ENCODE measurements at places on chromosomes 1 and 21.

DNA sequence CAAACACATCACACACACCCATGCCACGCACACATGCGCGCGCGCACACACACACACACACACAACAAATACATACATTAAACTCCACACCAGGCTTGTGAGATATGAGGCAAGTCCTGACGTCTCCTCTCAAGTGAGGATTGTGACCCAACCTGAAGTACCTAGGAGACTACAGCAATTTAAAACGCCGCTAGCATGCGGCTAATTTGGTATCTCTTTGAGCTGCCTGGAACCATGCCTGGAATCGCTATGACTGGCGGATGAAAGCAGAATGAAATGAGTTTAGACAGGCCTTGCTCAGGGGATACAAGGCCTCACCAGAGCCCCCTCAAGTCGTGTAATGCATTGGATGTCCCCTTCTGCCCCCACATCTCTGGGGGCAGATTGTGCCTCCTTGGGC is 1.6 kb upstream of the RAB7B start:
- DNase-seq = no peak

DNA sequence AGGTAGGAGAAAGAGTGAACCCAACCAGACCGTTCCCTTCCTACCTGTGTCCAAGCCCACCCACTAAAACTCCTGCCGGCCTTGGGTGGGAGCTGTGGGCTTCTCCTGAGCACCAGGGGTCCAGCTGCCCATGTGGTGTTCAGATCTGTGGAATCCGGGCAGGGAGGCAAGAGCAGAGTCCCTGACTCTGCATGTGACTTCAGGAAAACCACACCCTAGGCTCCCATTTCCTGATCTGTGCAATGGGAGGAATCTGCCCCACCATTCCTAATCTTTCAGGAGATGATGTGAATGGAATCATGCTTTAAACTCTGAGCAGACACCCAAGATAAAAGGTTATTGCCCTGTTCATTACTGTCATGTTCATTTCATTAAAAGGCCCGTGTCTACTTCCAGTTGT is 27.6 kb downstream of the EIF2D start:
- no peak for DNase-seq

DNA sequence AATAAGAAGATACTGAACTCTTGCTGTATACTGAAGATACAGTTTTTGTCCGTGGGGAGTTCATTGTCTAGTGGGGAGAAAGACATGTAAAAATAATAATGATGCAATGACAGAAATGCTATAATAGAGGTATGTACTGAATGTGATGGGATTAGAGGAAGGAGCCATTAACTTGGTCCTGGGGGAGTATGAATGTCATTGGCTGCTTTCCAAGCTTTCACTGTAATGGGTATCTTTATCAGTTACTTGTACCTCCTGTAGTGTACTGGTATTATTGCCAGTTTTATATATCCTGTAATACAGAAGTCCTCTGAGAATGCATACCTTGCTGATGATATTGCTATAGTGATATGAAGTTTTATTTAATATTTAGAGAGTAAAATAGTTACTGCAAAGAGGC is 7.4 kb downstream of the BTBD8 start:
- DNase-seq = no peak

DNA sequence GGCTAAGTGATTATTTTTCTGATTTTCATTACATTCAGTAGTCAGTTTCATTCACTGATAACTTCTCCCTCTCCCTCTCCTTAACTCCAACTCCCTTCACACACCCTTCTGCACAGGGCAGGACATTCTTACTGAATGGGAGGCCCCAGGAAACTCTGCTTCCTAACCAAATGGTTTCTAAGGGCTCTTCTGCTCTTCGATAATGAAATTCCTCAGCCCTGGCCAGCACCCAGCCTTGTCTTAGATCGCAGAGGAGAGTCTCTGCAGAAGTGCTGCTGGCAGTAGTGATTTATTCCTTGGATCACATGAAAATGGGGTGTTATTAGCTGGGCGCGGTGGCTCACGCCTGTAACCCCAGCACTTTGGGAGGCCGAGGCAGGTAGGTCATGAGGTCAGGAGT is 16.4 kb downstream of the PLEKHM2 start:
- DNase-seq = no peak

GRCh38 chr1:35708952-35709351 is 9.7 kb downstream of the C1orf216 start:
- no peak for DNase-seq

GRCh38 chr21:15495965-15496364 is 233.8 kb upstream of the USP25 start:
- no peak for DNase-seq

DNA sequence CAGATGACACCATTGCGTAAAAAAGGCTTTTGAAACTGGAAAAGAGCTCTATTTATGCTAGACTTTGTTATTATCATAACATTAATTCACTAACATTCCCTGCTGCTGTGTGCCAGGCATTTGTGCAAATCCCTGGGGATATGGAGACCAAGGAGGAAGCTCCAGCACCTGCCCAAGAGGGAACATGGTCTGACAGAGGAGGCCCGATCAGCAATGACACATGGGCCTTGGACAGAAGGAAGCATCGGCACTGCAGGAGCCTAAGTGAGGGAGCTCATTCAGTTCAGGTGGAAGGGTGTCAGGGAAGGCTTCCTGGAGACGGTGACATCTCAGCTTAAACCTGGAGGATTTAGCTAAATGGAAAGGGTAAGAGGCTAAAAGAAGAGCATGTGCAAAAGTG is 13.9 kb downstream of the CAMK2N1 start:
- no peak for DNase-seq

DNA sequence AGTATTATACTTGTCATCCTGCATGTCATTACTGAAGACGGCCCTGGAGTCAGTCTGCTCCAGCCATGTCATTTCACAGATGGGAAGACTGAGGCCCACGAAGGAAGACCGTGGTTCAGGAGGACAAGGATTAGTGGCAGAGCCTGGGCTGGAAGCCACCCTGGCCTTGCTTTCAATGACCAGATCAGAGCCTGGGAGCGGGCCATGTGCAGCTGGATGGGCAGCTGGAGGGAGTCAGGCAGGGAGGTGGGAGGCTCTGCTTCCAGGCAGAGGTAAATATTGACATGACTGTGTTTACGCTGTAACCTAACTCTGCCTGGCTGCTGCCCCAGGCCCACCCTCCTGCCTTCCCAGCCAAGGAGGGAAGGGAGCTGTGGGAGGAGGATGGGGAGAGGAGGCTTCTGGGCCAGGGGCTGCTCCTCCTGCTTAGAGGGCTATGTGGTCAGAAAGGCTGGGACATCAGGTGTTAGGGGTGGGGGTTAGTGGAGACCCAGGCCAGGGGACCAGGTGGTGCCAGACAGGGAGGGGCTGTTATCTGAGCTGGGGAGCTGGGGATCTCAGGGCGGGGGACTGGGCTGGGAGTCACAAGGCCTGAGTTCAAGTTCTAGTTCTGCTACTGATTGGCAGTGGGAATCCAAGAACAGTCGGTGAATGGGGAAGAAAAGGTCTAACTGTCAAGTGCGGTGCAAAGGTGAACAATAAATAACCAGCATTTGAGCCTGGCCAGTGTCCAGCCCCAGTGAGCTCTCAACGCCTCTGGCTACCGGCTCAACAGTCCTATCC is 48.5 kb upstream of the ECE1 start:
- DNase-seq = peak; percentile 93

- no peak for DNase-seq
These were observed 2.1 kb upstream of the QSOX1 start for GRCh38 chr1:180152588-180152987.

DNA sequence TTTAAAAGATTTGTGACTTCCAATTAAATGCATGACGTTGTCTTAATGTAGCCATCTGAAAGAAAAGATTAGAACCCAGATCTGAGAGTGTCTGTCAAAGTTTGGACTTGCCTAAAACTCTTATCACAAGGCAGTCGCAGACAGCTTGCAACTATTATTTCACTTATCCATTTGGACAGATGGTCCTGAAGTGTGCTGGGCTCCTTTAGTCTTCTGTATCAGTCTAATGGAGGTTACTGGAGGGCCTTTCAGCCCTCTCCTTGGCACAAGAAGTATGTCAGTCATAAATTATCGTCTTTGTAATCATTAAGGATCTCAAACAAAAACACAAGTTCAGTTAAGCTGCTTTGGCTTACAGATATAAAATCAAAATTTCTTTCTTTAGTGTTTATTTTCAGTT is 15.5 kb downstream of the PROX1 start:
- no peak for DNase-seq

- no peak for DNase-seq
These were observed at the start of gene LRRC7 for GRCh38 chr1:69567652-69568420. LRRC7 (plus strand) TSS chr1:69567922; CDS start chr1:69568640, 718 bp downstream.

Measured in ovary (tissue), 10 donors.